ENCODE measurements at places on chromosomes 2 and 18.

- no peak for DNase-seq
Observed at GRCh38 chr2:105741617-105742016, 3.1 kb upstream of the NCK2 start.

DNA sequence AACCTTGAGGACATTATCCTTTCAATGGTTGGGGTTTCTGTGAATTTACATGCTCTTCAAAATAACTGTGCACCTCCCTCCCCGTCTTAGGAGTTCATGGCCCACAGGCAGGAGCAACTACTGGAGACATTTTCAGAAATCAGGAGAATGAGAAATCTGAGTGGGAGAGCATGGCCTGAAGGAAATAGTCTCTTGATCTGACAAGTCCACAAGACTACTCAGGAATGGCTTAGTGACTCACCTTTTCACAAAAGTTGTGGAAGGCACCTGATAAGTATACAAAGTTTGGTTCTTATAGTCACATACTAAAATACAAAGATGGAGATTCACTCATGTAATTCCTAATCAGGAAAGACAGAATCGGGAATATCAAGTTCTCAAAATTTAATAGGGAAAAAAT is 83.6 kb upstream of the NCKAP5 start:
- no peak for DNase-seq

- DNase-seq, result no peak
Observed at GRCh38 chr2:153347818-153348495, 130.6 kb downstream of the RPRM start.

DNA sequence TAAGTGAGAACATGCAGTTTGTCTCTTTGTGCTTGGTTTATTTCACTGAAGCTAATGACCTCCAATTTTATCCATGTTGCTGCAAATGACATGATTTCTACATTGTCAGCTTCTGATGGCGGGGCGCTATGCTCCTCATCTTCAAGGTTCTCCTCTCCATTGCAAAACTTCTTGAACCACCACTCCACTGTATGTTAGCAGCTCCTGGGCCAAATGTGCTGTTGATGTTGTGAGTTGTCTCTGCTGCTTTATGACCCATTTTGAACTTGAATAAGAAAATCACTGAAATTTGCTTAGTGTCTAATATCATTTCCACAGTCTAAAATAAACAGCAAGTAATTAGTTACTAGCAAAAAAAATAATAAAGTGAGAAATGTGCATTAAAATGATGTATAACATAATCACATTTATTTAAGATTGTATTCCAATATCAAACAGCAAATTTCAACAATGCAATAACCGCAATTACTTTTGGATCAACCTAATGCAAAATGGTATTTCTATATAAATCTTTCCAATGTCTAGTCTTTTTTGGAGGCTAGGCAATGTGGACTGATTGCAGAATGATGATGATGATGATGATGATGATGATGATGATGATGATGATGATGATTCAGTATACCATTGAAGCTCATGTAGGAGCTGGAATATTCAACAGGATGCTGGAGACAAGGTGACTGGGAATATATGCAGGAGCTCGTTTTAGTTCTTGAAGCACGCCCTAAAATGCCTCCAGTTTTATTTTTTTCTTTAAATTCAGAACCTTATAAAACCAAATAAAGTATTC is 304.9 kb upstream of the KYNU start:
- DNase-seq, result no peak

DNA sequence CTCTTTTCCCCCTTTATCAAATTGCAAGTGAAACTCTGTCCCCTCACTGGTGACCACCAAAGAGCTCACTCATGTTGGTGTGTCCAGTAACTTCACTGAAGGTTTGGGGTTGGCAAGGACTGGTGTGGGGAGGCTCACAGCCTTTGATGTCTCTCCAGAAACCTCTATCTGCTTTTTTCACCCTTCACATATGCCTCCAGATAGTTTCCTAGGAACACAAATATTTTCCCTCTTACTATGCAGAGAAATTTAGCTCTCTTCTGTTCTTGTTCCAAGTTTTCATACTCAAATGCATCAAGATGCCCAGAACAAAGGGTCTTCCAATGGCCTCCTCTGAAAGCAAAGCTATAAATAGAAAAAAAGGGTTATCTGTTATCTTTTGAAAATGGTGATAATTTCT is 20.7 kb downstream of the DTNA start:
- DNase-seq, result no peak

DNA sequence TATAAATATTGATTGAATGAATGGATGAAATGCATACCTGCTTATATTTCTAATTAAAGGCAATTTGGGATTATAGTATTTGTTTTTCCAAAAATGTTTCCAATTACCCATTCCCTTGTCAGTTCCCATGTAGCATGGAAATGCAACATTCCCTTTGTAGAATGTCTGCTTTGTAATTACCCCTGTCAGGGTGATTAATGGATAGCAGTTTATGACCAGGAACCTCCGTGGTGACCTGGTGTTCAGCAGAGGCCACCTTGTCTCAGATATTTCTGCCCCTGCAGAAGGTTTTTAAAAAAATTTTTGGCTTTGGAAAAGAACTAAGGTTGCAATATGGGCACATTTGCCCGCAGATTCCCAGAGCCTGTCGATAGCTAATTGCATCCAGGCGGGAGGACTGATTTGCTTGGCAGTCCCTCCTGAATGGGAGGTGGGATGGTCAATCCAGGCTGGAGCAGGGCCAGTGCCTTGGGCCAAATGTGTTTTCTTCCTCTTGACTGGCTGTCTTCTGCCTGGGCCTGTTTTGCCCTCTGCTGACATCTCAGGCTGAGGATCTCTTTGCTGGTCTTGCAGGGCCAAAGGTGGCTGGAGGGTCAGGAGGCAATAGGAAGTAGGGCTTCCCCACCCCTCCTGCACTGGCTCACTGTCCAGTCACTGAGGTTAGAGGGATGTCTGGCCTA is 82.1 kb downstream of the TMEM182 start:
- DNase-seq, result no peak

GRCh38 chr2:158189526-158189925 is 87.8 kb downstream of the UPP2 start:
- DNase-seq, result no peak

DNA sequence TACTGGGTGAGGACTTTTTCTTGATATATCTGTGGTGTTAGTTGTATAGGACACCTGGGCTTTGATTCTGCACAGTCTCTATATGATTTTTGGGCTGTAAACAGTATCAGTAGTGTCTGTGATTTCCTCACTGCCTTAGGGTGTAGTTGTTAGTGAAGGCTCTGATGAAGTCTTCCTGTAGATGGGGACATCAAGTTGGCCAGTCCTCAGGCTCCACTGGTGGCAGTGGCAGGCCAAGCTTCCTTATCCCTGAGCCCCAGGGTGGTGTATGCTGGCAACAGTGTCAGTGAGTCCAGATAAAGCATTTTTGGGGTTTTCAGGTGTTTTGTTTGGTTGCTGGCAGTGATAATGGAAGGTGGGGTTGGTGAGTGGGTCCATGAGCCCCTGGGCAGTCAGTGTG is 961.4 kb downstream of the DSC3 start:
- DNase-seq, result no peak

GRCh38 chr2:174878537-174879147 is 114.4 kb upstream of the CHRNA1 start:
- DNase-seq, result no peak

- no peak for DNase-seq
Observed at GRCh38 chr2:165648801-165649200, 145.2 kb downstream of the GALNT3 start.

GRCh38 chr2:72841462-72842125 is 15.8 kb upstream of the EXOC6B start:
- no peak for DNase-seq

GRCh38 chr2:121124330-121124729 is 160.7 kb downstream of the TFCP2L1 start:
- DNase-seq, result no peak

- DNase-seq, result no peak
Observed at GRCh38 chr2:64807417-64807816, 153.7 kb upstream of the SERTAD2 start.

- DNase-seq, result no peak
Observed at GRCh38 chr18:23405636-23406035, 47.5 kb upstream of the RIOK3 start.

GRCh38 chr2:8244639-8245038 is 437.2 kb upstream of the ID2 start:
- DNase-seq, result no peak

GRCh38 chr18:66457245-66457644 is 146.6 kb downstream of the CDH19 start:
- DNase-seq, result no peak

- no peak for DNase-seq
Observed at GRCh38 chr18:9950289-9951016, 36.6 kb downstream of the VAPA start.

DNA sequence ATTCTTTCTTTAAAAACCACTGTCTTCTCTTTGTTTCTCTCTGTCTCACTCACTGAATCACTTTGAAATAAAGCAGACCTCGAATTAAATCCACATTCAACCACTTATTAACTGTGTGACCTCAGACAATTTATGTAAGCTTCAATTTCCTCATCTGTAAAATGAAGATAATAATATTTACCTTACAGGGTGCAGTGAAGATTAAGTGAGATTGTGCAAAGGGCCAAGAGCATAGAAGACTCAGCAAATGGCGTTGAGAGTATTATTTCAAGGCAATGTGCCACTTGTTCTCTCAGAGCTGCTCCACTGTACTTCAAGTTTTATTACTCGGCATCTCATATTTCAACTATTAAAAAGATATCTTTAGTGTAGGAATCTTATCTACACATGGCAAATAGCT is 454.2 kb upstream of the HNRNPA3 start:
- no peak for DNase-seq

DNA sequence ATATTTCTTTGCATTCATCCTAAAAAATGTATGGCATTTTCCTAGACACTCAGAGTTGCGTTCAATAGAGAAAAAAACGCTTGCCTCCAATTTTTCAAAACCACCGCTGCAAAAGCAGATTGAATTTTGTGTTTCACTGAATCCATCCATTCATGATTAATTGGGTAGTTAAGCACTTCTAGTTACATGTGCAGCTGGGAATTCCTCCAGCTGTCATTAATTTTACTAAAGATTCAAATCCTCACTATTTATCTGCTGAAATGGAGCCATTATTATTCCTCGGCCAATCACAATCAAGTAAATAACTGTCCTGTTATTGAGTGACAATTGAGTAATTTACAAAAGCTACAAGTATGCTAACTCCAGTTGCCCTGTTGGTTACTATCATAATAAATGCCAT is 75.8 kb upstream of the ARL5A start:
- DNase-seq, result no peak

DNA sequence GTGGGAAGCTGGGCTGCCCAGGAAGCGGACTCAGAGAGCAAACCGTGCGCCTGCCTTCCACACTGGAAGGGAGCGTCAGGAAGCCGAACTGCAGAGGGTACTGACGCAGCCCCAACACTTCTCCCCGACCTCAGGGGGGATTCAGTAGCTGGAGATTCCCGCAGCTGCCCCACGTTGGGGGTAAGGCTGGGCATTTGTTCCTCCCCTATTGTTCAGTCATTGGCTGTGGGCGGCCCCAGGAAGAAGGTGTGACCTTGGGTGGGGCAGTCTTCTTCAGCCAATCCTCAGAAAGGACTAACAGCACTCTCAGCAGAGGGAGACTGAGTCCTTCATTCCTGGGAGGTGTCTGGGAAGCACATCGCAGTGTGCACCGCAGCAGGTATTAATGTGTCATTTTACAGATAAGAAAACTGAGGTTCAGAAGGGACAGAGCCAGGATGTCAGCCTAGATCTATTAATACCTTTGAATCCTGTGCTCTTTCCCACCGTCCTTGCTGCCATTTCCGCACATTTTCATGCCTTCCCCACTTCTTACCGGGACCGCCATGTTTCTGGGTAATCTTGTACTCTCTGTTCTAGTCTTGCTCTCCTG is 12.1 kb upstream of the C18orf32 start:
- DNase-seq, result no peak

DNA sequence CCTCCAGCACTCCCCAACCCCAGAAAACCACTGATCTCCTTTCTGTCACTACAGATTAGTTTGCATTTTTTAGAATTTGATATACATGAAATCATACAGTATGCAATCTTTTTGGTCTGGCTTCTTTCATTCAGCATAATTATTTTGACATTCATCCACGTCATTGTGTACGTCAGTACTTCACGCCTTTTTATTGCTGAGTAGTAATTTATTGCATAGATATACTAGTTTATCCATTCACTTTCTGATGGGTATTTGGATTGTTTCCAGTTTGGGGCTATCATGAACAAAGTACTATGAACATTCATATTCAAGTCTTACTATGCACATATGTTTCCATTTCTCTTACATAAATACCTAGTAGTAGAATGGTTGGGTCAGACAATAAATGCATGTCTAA is 20.1 kb upstream of the CHN1 start:
- no peak for DNase-seq

DNA sequence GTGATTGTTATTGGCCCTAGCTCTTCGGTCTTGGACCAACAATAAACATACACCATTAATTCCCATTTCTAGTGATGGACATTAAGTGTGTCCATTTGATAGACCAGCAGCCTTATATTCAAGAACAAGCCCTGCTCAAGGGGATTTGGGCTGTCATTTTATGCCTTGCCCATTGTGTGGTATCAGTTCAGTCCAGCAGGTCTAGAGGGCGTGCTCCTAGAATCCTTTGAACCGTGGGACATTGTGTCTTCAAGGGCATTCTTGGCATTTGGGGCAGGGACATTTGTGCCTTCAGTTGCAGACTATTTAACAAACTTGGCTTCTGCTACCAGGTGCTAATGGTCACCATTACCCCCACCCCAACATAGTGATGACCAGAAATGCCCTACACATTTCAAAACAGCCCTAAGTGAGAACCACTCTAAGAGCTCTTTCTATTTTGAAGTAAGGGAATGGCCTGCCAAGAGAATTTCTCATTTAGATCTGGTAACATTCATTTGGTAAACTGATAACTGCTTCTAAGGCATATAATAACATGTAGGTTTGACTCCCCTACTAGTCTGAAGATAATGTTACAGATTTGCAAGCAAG is 284.7 kb downstream of the ALPK2 start:
- DNase-seq, result no peak

DNA sequence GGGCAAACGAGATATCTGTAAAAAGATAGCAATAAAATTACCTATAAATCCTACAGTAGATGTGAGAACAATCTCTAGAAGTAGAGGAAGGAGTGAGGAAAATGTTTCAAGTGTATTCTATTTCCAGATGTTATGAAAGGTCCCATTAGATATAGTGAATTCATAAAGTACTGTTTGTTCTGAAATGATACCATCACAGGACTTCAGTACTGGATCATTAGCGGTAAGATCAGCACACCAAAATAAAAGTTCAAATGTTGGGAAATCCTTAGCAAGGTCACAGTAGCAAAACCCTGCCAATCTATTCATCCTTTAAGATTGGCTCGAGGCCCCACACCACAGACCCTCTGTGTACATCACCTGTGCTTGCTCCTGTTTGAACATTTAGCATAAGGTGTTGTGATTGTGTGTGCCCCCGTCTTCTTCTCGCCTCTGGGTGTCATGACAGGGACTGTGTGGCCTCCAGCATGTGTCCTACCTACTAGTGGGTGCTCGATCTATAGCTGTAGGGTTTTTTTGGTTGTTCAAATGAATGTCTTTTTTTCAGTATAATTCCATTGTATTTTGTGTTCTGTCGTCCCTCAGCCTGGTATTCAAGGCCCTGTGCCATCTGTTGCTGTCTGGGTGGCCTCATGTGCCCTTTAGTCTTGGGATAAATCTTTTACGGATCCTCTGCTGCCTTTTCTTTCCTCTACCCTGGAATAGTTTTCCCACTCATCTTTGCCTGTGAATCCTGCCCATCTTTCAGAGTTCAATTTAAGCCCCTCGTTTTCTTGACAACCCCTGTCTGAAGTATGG is 9.1 kb downstream of the MFSD6 start:
- DNase-seq, result no peak

- no peak for DNase-seq
Observed at GRCh38 chr18:22475426-22476100, 57.8 kb upstream of the CTAGE1 start.

Data from activated gamma-delta T cell (primary cell).